ENCODE measurements at places on chromosomes 3 and 15.
A peak's percentile ranks its signal among the peaks of the same experiment; 100 is the strongest.

- no peak for DNase-seq
Observed at GRCh38 chr15:23052522-23052921, 13.2 kb upstream of the TUBGCP5 start.

- DNase-seq = no peak
Observed at GRCh38 chr15:92651877-92652575, 3.5 kb downstream of the FAM174B start.

DNA sequence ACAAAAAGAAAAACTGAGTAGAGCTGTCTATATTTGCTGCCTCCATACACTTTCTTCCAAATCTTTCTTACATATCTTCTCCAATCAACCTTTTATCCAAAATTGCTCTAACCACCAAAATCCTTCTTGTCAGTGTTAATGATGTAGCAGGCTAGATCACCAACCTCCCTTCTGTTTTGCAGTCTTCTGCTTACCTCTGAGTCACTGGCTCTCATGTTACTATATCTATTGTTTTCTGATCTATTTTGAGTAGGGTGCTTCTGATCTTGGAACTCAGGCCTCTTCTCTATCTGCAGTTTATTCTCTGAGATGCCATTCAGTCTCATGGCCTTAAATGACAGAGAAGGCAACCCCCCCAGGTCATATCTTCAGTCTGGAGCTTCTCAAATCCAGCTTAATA, 26.3 kb upstream of the AADAC start:
- no peak for DNase-seq

DNA sequence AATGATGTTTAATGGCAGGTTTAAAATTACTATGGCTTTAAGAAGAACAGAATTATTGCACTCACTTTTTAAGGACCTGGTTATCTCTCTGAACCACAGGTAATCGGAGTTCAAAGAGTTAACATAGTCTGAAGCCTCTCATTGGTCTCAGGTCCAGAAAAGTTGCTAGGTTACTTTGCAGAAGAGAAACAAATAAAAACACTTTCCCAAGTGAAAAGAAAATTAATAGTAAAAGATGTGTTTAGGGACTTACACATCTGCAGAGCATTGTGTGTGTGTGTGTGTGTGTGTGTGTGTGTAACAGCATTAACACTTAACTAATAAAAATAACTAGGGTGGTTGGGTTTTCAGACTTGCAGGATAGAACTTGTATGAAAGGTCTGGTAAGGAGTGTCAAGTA, 1.0 kb downstream of the MASP1 start:
- no peak for DNase-seq

DNA sequence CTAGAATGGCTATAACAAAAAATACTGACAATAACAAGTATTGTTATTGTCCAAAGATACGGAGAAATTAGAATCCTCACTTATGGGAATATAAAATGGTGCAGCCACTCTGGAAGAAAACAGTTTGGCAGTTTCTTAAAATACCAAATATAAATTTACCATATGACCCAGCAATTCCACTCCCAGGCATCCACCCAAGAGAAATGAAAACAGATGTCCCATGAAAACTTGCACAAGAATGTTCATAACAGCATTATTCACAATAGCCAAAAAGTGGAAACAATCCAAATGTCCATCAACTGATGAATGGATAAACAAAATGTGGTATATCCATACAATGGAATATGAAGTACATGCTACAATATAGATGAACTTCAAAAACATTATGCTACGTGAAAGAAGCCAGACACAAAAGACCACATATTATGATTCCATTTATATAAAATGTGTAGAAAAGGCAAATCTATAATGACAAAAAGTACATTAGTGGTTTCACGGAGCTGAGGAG, 9.4 kb downstream of the AAGAB start:
- DNase-seq = no peak

DNA sequence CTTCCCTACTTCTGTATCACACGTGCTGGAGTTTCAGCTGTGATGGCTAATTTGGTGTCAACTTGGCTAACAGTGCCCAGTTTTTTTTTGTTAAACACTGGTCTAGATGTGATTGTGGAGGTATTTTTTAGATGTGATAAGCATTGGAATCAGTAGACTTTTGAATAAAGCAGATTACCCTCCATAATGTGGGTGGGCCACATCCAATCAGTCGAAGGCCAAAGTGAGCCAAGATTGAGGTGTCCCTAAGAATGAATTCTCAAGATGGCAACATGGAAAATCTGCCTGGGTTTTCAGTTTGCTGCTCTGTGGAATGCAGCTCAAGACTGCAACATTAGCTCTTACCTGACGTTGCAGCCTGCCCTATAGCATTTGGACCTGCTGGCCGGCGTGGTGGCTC, 68.8 kb upstream of the AGBL1 start:
- DNase-seq = no peak

DNA sequence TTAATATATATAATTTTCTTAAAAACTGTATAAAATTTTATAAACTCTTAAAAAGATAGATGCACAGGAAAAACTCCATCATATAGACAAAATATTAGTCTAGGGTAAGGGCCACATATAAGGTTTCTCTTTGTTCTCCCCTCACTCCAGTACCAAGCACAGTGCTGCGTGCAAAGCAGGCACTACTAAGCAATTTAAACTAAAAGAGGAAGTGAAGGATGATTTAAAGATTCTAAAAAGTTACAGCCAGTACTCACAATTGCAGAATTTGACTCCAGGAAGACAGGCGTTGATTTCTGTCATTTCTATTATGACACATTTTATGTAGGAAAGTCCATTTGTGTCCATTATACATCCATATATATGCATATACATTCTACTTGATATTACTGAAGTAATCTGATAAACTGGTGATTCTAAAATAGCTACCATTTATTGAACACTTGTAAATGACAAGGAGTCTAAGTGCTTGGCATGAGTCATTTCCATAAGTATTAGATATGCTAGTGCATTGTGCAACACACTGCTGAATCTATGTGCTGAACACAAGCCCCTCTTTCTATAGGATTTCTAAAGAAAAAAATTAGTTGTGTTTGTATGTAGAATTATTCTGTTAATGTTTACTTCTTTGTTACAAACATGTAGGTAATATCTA, 785.5 kb upstream of the ARRDC4 start:
- DNase-seq = no peak

- peak; percentile 74 for DNase-seq
Observed at GRCh38 chr3:155853214-155854140, 750 bp downstream of the SLC33A1 start.

DNA sequence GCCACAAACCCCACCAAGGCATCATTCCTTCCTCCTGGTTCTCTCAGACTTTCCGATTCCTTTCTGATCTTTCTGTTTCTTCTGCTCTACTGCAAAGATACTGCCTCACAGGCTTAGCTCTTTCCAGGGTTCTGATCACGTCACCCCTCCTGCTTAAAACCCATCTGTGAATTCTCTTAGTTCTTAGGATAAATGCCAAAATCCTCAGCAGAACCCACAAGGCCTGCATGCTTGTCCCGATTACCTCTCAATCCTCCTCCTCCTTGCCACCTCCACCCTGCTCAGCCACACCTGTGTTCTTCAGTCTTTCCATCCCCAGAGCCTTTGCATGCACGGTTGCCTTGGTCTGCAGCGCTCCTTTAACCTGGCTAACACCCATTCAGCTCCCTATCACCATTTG, 84.0 kb downstream of the SRGAP3 start:
- no peak for DNase-seq

- no peak for DNase-seq
Observed at GRCh38 chr15:92896561-92896960, 3.6 kb upstream of the CHD2 start.

All from neural progenitor cell (in vitro differentiated cells).